ENCODE measurements at places on chromosomes 7 and 10.

DNA sequence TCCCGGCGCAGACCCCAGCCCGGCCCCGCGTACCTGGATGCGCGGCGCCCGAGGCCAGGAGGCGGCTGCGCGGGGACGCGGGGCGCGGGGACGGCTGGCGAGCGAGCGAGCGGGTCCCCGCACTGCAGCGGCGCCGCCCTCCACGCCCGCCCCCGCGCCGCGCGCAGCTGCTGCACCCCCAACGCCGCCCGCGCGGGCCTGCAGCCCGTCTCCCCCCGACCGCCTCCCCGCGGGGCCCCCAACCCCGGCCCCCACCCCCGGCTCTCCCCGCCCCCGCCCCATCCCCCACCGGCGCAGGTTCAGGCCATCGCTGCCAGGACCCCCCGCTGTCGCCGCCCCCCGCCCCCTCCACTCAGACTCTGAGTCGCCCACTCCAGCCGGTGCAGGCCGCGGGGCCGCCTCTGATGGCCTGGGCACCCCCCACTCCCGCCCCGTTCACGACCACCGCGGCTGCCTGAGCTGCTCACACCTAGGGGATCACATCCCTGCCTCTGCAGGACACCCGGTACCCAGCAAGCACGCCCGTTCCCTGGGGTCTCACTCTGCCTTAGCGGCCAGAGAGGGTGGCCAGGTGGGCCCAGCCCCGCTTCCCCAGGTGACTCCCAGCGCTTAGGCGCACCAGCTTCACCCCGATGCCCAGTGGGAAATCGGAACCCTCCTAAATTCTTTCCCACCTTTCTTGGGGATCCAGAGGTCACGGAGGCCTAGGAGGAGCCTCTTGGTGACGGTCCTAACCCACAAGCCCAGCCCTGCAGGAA is 13.9 kb upstream of the DNAAF5 start:
- no peak overlapping the region for H3K27ac ChIP-seq
- H3K27me3 ChIP-seq = no peaks in the 10 kb centered on the region
- no peaks in the 10 kb centered on the region for H3K4me1 ChIP-seq
- no peak overlapping the region for H3K4me3 ChIP-seq

DNA sequence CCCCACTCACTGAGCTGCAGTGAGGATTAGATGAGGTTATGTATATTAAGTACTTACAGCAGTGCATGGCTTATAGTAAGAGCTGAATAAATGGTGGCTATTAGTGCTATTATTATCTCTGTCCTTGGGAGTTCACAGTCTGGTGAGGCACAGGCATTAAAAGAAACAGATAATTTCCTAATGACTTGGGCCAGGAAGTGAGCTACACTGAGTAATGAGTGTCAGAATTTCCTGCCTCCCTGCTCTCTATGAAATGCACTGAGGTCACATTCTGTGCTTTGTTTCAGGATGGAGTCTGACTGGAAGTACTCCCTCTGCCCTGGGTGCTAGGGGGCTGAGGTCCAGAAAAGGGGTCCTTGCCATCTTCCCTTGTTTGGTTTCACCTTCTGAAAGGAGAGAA is 48.7 kb upstream of the LOXL4 start:
- H3K36me3 ChIP-seq = no peaks in the 10 kb centered on the region
- no peaks in the 10 kb centered on the region for H3K27me3 ChIP-seq
- no peak for DNase-seq
- no peaks in the 10 kb centered on the region for H3K4me1 ChIP-seq
- no peak overlapping the region for H3K4me3 ChIP-seq

DNA sequence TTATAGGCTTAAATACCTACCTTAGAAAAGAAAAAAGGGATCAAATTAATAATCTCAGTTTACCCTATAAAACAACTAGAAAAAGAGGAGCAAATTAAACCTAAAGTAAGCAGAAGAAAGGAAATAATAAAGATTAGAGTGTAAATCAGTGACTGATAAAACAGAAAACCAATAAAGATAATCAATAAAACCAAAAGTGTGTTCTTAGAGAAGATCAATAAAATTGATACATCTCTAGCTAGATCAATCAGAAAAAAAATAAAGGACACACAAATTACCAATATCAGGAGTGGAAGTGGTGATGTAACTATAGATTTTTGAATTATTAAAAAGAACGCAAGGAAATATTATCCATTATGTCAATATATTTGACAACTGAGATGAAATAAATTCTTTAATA is 69.2 kb upstream of the NAMPT start:
- H3K36me3 ChIP-seq = no peaks in the 10 kb centered on the region
- H3K27ac ChIP-seq = no peak overlapping the region
- DNase-seq = no peak
- H3K4me1 ChIP-seq = no peaks in the 10 kb centered on the region

DNA sequence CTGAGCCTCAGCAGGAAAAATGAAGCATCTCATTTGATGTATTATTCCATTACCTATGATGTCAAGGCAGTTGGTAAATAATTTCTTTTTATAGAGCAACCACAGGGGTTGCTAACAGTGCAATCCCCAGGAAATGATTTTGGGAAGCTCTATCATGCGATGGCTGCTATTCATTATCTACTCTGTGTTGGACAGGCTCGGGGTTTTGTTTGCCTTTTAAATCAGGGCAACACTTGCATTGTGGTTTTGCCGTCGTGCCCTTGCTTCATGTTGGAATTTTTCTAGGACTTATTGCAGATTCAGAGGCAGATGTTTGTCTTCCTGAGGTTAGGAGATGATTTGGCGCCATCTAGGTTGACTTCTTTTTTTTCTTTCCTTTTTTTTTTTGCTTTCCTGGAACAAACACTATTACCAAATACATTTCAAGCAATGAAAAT is 128.4 kb downstream of the BICC1 start:
- no peaks in the 10 kb centered on the region for H3K27me3 ChIP-seq
- no peak for DNase-seq
- H3K27ac ChIP-seq = no peak overlapping the region

DNA sequence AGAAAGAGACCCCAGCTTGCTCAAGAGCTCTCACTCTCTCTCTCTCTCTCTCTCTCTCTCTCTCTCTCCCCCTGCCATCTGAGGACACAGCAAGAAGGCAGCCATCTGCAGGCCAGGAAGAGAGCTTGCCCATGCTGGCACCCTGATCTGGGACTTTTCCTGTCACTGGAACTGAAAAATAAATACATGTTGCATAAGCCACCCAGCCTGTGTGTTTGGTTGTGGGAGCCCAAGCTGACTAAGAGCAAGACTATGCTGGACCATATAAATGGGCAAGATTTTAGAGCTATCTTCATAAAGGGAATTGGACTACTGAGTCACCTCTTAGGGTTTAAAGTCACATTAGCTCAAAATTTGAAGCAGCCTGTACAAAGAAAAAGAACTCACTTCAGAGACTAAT is 98.6 kb downstream of the SLC16A9 start:
- H3K4me3 ChIP-seq = no peak overlapping the region
- no peaks in the 10 kb centered on the region for H3K36me3 ChIP-seq
- no peaks in the 10 kb centered on the region for H3K27me3 ChIP-seq
- no peak overlapping the region for H3K27ac ChIP-seq

DNA sequence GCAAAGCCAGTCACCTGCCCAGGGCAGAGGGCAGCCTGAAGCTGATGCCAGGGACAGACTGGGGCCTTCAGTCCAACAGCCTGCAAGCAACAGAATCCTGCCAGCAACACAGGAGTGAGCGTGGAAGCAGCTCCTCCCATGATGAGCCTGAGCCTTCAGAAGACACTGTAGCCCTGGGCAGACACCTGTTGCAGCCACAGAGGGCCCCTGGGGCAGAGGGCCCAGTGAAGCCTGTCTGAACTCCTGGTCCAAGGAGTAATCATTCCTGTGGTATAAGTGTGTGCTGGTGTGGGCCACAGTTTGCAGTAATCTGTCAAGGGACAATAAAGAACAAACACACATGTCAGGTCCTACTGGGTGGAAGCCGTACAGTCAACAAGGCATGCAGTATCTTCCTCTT is 2.9 kb upstream of the PFKP start:
- H3K27me3 ChIP-seq = no peaks in the 10 kb centered on the region
- H3K27ac ChIP-seq = no peak overlapping the region
- peaks cover 4% of the 10 kb centered on the region for H3K4me1 ChIP-seq
- H3K4me3 ChIP-seq = no peak overlapping the region
- no peak for DNase-seq

DNA sequence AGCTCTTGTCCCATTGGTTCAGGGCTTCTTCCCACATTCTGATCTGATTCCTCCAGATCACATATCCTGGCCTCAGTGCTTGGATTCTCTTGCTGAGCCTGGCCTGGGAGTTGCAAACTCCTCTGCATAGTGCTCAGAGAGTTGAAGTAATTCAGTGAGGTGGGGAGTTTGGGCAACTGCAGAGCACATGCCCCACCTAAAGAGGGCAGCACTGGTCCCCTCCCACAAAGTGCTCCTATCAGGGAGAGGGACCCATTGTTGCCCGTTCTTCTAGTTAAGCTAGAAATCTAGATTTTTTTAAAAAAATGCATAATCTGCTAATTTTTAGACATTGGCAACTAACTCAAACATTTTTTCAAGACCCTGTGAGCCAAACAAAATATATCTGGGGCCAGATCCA is 45.1 kb downstream of the CHN2 start:
- no peaks in the 10 kb centered on the region for H3K27me3 ChIP-seq
- DNase-seq = no peak
- no peak overlapping the region for H3K27ac ChIP-seq
- H3K4me1 ChIP-seq = no peaks in the 10 kb centered on the region

GRCh38 chr7:142964502-142965246 is 2.5 kb upstream of the KEL start:
- no peak overlapping the region for H3K27ac ChIP-seq
- H3K4me3 ChIP-seq = no peak overlapping the region
- no peaks in the 10 kb centered on the region for H3K27me3 ChIP-seq

DNA sequence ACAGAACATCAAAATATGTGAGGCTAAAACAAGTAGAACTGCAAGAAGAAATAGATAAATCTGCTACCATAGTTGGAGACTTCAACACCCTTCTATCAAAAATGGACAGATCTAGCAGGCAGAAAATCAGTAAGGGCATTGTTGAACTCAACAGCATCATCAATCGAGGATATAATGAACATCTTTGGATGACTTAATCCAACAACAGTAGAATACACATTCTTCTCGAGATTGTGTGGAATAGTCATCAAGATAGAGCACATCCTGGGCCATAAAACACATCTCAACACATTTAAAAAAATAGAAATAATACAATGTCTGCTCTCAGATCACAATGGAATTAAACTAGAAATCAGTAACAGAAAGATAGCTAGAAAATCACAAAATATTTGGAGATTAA is 9.9 kb downstream of the IGFBP1 start:
- no peaks in the 10 kb centered on the region for H3K4me1 ChIP-seq
- H3K27me3 ChIP-seq = no peaks in the 10 kb centered on the region
- H3K4me3 ChIP-seq = no peak overlapping the region

GRCh38 chr10:28199941-28200340 is 102.9 kb downstream of the MPP7 start:
- no peak overlapping the region for H3K4me3 ChIP-seq
- H3K4me1 ChIP-seq = no peaks in the 10 kb centered on the region
- DNase-seq = no peak
- no peaks in the 10 kb centered on the region for H3K27me3 ChIP-seq
- H3K27ac ChIP-seq = no peak overlapping the region

- peaks cover 8% of the 10 kb centered on the region for H3K4me1 ChIP-seq
- H3K27me3 ChIP-seq = no peaks in the 10 kb centered on the region
- no peaks in the 10 kb centered on the region for H3K36me3 ChIP-seq
- DNase-seq = peak; percentile 45
Observed at GRCh38 chr7:148979827-148980226, 48.5 kb downstream of the PDIA4 start.

DNA sequence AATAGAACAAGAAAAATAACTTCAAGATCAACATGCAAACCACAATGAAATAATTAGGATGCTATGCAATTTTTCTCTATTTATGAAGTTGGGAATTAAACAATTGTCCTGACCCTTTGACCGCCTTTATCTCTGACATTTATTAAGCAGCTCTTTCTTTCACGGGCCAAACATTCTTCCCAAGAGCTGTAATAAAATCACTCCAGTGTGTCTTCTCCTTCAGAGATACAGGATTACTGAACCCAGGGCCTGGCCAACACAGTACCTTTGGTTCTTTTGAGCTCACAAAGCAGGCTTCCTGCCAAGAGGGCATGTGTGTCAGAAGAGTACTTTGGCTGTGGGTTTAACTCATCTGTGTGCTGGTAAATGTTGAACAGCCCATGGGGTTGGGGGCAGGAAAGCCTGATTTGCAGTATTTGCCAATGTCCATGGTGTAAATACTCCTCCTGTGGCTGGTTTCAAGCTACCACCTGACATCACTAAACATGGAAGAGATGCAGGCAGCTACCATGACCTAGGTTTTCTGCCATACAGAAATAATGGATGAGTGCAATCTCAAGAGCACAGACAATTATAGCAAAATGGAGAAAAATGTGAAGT is 121.7 kb downstream of the FANK1 start:
- DNase-seq = no peak
- no peak overlapping the region for H3K27ac ChIP-seq
- no peak overlapping the region for H3K4me3 ChIP-seq
- no peaks in the 10 kb centered on the region for H3K36me3 ChIP-seq
- no peaks in the 10 kb centered on the region for H3K4me1 ChIP-seq

Data from CD8-positive, alpha-beta memory T cell (primary cell).